ENCODE measurements at places on chromosomes 5 and 9.

DNA sequence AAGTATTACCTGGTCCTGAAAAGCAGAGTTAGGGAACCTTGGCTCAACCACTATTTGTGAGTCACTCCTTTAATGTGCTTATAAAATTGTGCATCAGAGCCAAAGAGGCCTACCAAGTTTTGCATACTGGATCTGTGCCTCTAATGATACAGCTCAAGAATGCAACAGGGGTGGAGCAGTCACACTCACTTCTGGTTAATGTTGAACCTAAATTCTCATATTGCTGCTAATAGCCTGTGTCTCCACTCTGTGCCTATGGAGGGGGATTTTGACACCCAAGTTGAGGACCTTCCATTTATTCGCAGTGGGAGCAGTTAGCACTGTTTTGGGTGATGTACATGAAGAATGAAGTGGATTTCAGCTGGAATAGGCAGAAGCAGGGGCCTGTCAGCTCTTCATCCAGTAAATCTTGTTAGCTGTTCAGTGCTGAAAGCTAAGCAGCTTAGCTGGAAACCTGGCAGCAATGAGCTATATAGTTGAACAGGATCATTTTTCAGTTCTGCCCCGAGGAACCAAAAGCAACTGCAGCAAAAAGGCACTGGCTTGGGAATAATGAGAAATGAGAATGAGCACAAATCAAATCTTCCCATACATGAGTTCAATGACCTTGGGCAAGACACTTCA, 9.7 kb downstream of the SH3TC2 start:
- no peak for DNase-seq

- no peak for DNase-seq
Measured at GRCh38 chr5:943918-944620, 51.4 kb downstream of the TRIP13 start.

DNA sequence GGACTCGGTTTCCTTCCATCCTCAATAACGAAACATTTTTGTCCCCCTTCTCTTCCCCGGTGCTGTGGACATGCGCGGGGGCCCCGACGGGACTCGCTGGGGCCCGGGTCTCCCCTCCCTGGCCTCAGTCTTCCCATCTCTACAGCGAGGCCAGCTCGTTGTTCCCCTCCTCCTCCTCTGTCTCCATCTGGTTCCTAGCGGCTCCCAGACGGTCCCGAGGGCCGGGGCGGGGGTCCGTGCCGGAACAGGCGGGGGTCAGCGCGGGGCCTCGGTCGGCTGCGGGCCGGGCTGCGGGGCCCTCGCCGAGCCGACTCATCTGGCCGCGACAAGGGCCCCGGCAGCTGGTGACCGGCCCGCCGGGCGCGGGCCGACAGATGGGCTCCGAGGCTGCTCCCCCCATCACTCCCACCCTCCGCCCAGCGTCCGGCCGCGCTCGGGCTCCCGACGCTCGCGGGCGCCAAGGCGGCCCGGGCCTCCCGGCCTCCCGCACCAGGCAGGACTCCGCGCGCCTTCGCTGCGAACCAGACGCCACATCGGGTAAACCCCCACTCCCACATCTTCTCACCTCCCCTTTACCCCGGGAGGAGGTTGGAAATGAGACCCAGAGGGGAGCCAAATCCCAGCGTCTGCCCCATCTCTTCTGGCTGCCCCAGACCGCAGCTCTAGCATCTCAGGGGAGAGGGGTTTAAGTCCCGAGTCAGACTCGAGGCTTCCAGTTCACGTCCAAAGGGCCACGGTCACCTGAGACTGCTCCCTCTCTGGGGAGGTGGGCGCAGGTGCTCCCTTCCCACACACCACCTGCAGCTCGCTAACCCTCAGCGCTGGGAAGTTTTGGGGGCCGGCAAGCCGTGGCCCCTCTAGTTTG, 8.1 kb downstream of the BARHL1 start:
- DNase-seq, result no peak

- no peak for DNase-seq
Measured at GRCh38 chr5:135901633-135902032, 6.0 kb upstream of the IL9 start.

DNA sequence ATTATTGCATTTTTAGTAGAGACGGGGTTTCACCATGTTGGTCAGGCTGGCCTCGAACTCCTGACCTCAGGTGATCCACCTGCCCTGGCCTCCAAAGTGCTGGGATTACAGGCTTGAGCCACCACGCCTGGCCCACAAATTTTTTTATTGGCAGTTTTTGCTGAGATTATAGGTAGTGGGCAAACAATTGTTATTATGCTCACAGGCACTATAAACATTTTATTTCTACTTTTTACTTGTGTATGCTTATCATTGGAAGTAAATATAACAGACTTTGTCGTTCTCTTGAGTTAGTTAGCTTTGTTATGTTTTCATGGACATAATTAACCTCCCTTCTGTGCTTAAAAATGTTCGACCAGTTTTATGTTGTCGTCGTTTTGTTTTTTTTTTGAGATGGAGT, 23.9 kb downstream of the UGCG start:
- DNase-seq, result no peak

DNA sequence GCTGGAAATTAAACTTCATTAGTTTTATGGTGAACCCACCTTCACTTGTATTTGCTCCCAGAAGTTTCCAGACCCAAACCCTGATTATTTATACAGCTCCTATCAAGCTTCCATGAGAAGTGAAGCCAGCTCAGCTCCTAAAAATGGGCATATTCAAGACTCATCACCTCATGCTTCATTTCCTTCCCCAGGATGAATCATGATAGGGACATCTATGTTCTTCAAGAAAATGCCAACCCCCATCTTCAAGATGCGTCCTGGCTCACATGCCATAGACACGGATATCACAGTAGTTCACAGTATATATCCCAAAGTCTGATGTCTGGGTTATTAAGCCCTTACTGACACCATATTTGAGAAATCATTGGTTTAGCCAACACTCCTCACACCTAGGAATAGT, 217.6 kb downstream of the NPR3 start:
- no peak for DNase-seq

GRCh38 chr9:137972988-137973470, 95.4 kb downstream of the CACNA1B start:
- no peak for DNase-seq

GRCh38 chr9:16262477-16263261, 607.8 kb downstream of the BNC2 start:
- DNase-seq, result no peak

DNA sequence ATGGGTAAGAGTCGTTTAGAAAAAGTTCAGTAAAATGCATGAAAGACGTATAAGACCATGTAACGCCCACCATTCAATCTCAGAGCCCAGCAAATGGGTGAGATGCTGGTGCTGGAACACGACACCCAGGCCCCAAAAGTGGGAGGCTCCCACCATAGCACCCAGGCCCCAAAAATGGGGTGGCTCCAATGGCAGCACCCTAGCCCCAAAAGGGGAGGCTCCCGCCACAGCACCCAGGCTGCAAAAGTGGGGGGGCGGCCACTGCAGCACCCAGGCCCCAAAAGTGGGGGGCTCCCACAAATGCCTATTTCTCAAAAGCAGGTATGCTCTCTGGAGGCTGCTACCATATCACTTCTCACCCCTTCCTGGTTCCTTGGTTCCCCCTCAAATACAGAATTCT, 12.7 kb downstream of the FSTL4 start:
- DNase-seq, result no peak

- DNase-seq, result no peak
Measured at GRCh38 chr9:78239506-78239905, 3.6 kb downstream of the CEP78 start.

DNA sequence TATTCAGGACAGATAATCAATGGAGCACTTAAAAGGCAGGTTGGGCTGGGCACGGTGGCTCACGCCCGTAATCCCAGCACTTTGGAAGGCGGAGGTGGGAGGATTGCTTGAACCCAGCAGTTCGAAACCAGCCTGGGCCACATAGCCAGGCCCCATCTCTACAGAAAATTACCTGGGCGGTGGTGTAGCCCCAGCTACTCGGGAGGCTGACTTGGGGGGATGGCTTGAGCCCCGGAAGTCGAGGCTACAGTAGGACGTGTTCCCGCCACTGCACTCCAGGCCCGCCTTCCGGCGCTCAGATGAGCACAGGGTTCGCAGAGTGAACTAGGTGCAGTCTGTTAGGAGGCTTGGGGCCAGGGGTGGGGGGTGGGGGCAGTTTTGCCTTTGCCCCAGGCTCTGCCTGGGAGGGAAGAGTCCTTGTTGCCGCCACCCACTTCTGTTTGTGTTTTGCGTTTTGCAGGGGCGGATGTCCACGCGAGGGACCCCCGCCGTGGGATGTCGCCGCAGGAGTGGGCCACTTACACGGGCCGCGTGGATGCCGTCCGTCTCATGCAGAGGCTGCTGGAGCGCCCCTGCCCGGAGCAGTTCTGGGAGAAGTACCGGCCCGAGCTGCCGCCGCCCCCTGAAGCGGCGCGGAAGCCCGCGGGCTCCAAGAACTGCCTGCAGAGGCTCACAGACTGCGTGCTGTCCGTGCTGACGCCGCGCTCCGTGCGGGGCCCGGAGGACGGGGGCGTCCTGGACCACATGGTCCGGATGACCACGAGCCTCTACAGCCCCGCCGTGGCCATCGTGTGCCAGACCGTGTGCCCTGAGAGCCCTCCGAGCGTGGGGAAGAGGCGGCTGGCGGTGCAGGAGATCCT, 85.2 kb downstream of the ANKRD33B start:
- no peak for DNase-seq

- DNase-seq, result peak; percentile 17
Measured at GRCh38 chr5:35319333-35320002, 89.2 kb upstream of the PRLR start.

DNA sequence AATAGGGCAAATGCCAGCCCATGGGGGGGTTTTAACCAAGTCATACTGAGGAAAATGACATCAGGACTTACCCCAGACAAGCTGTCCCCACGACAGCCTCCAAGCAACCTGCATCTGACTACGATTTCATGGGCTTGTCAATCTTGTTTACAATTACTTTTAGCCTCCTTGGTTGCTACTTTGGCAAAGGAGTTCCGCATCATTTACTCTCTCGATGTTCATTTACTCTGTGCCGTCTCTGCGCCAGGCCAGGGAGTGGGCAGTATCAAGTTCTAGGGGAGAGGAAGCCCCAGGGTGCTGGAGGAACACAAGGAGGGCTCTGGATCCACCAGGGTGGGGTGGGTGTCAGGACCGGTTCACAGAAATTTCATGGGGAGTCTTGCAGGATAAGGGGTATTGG, 23.9 kb downstream of the PTPN3 start:
- no peak for DNase-seq

DNA sequence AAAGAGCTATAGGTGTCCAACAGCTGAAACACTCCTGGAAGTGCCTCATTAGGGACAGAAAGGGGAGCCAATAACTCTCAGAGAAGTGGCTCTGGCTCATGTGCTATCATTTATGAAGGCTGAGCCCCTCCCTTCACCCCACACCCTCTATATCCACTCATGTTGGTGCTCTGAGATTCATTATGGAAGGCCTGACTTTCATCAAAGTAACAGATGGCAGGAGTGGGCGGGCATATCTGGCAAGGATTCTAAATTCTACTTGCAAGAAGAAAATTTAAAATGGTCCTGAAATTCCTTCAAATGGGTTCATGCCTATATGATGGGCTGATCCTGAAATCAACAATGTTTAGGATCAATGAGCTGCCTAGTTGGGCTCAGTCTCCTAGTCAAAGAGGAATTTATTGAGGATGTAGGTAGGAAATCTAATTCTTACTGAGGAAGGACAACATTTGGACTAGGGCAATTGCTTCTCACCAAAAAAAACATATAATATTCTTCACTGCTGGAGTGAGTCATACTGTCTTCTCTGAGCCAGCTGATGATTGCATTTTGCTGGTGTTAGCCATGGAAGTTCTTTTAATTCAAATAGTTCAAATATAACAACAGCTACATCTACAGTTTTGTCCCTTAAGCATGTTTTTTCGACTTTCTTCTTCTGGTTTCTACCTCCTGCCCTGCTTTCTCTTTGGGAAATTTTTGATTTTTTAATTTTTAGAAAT, 23.5 kb downstream of the NMRK1 start:
- DNase-seq, result peak; percentile 64

DNA sequence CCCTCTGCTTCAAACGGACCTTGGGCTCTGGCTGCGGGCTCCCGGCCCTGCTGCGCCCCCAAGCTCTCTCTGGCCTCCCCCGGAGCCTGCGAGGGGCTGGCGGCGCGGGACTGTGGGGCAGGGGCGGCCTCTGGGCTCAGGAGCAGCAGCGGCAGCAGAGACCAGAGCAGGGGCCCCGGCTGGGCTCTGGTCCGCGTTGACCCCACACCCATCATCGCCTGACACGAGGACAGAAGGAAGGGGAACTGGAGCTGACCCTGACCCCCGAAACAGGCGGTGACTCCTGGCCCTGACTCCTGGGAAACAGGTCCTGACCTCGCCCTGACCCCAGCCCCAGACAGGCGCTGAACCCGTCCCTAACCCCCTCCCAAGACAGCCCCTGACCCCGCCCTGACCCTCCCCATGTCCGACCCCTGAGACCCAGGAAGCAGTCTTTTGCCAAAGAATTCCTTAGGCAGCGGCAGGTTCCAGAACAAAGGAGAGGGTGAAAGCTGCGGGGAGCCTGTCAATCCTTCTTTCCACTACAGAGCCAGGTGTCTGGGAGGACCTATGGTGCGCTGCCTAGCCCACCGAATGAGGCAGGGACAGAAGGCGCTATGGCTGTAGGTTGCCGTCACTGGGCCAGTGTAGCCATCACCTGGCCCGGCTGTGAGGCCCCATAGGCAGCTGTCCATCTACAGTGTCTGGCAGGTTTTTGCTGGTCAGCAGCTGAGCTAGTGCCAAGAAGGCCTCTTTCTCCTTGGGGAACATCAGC, 74.7 kb upstream of the SPTLC1 start:
- DNase-seq, result no peak

DNA sequence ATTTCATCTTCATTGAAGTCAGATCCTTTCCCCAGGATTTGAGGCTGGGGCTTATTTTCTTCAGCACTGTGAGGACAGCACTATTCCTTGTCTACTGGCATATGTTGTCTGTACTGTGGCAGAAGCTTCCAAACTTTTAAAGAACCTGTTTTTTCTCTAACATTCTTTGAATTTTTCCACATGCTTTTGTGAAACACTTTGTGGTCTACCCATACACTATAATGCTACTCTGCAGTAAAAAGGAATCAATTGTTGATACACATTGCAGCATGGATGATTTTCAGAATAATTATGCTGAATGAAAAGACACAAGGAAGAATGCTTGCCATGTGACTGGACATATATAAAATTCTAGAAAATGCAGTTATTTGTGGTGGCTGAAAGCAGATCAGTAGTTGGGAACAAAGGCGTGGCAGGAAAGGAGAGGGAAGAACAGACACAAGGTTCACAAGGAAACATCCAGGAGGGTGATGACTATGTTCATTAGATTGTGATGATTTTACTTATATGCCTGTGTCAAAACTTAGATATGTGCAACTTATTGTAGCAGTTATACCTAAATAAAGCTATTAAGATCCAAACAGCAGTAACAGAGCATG, 96.8 kb downstream of the WNK2 start:
- no peak for DNase-seq

DNA sequence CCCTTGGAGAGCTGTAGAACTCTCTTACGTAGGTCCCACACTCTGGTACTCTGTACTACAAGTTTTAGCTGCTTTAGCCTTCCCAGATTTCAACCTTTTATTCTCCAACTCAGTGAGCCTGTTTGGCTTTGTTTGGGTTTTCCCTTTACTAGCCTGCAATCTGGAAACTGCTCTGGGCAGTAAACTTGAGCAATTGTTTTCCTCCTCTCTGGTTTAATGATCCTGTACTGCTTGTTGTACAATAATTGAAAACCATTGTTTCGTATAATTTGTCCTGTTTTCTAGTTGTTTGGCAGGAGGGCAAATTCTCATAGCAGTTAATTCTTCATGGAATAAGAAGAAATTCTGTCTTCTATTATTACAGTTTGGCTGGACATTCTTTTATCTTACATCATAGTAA, 62.8 kb upstream of the TLX3 start:
- no peak for DNase-seq
